ENCODE measurements at places on chromosomes 7 and 10.

- DNase-seq, result no peak
Observed at GRCh38 chr10:112678581-112678980, 231.6 kb downstream of the VTI1A start.

GRCh38 chr10:120607710-120608703 is 151.0 kb downstream of the PLPP4 start:
- no peak for DNase-seq

DNA sequence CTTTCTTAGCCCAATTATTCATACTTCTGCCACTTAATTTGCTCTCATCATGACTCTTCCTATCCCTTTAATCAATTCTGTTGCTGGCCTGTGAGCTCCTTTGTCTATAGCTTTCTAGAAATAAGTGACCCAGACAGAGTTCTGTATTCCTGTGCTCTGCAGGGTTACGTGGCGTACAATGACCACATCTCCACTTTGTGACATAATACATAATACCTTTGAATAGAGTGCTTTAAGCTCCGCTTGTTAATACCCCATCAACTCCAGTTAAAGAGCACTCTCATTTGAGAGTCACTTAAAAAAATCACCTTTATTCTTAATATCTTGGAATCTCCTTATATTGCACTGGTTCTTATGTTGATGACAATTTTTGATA is 619.0 kb downstream of the PARD3 start:
- DNase-seq, result no peak

DNA sequence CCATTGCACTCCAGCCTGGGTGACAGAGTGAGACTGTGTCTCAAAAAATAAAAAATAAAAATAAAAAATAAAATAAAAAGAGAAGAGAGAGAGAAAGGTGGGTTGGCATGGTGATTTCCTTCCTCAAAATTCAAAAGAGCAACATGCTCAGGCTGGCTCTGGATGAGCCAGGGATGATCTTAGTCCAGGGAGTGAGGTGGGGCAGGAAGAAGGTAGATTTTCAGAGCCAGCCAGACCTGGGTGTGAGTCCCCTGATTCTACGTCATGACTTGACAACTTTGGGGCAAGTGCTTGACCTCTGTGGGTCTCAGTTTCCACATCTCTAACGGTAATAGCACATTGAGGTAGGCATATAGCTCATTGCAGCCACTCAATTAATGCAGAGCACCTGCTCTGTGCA is 109.4 kb upstream of the CTBP2 start:
- DNase-seq, result no peak

DNA sequence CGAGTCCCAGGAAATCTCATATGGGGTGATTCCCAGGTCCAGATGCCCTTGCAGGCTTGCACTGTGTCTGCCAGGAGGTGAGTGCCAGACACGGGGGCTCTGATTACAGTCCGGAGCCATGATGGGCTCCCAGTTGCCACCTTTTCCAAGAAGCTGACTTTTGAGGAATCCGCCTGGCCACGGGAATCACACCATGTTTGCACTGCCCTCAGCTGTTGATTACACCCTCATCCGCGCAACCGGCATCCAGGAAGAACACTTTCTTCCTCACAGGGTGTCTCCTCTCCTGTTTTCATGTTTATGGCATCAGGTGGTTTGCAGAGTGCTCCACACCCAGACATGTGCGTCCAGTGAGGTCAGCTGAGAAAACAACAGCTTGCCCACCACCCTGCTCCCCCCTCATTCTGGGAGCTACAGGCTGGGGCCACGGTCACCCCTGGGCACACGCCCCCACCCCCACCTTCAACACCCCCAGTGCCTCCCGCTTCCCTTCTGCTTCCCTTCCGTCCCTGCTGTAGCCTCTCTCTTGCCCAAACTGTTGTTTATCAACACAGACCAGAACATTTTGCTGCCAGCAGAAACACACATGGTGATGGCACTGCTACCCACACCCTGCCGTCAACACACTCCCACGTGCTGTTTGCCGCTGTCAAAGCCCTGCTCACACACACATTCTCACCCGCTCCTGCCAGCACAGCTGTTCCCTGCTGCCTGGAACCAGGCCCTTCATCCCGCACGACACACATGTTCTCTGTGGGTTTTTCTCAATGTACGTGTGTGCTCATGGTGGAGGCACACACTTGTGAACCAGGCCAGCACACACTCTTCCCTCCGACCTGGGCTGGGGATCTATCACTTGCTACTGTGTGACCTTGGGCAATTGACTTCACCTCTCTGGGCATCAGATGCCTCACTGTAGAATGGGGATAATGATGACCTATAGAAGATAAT is 35.8 kb downstream of the DDIT4 start:
- DNase-seq, result no peak

- DNase-seq, result no peak
Observed at GRCh38 chr7:22629056-22629455, 97.9 kb upstream of the IL6 start.

GRCh38 chr10:67760272-67760671 is 64.3 kb upstream of the CTNNA3 start:
- no peak for DNase-seq

- no peak for DNase-seq
Observed at GRCh38 chr7:41156268-41156667, 546.6 kb downstream of the INHBA start.

DNA sequence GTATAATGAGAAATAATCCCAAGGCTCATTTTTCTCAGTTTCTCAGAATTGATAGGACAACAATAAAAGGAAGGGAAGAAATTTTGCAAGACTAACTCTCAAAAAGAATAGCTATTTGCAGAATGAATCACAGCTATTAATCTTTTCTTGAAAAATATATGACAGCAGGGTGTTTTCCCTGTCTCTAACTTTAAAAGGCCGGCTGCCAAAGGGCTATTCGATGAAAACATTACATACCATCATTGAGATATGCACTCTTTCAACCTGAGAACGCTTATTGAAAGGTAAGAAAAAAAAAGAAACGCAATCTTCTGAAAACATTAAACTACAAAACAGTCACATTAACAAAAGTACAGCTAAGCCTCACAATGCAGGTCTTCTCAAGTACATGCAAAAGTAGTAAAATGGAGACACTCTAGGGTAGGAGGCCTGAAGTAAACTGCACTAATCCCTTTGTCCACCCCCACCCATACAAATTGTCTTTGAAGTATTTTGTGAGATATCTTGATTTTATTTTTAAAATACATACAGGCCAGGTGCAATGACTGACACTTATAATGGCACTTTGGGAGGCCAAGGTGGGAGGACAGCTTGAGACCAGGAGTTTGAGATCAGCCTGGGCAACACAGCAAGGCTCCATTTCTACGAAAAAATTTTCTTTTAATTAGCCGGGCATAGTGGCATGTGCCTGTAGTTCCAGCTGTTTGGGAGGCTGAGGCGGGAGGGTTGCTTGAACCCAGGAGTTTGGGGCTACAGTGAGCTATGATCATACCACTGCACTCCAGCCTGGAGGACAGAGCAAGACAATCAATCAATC is 83.0 kb downstream of the PARD3 start:
- no peak for DNase-seq

- DNase-seq, result no peak
Observed at GRCh38 chr7:39464350-39465054, 101.7 kb upstream of the YAE1 start.

GRCh38 chr7:88111140-88111743 is 108.6 kb downstream of the SRI start:
- DNase-seq, result no peak

DNA sequence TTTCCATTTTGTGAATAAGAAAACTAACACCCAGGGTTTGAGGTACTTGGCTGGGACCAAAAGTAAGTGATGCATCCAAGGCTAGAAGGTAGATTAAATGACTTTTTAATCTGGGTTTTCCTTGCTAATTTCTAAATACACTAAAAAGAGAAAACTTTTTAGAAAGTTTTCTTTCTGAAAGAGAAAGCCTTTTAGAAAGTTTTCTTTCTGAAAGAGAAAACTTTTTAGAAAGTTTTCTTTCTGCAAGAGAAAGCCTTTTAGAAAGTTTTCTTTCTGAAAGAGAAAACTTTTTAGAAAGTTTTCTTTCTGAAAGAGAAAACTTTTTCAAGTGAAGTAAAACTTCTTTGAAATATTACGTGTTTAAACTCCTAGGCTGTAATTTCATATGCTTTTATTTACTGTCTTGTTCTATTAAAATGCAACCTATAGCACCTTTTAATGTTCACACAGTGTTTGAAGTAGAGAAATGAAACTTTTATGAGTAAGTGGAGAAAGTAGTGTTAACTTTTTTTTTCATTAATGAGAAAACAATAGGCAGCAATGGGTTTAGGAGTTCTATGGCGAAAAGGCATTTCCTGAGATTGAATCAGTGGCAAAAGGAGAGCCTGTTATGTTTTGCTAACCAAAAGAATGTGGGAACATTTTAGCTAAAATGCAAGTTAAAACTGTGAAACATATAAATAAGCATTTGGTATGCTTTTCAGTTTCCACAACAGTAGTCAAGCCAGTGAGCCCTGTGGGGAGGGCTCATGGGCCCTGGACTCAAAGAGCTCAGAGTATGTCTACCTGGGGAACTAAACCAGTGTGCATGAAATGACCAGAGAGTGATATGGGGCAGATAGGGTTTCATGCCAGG is 103.7 kb downstream of the RBM20 start:
- no peak for DNase-seq

- peak; percentile 76 for DNase-seq
Observed at GRCh38 chr10:100986952-100987684, at the start of the genes MRPL43 and TWNK. Gene MRPL43, minus strand, starts transcription at chr10:100987497. Its CDS starts 54 bp downstream, at chr10:100987443. Gene TWNK, plus strand, starts transcription at chr10:100987543. Its CDS starts 668 bp downstream, at chr10:100988211.

- DNase-seq, result no peak
Observed at GRCh38 chr7:142314281-142314680, 56.4 kb upstream of the PRSS58 start.

DNA sequence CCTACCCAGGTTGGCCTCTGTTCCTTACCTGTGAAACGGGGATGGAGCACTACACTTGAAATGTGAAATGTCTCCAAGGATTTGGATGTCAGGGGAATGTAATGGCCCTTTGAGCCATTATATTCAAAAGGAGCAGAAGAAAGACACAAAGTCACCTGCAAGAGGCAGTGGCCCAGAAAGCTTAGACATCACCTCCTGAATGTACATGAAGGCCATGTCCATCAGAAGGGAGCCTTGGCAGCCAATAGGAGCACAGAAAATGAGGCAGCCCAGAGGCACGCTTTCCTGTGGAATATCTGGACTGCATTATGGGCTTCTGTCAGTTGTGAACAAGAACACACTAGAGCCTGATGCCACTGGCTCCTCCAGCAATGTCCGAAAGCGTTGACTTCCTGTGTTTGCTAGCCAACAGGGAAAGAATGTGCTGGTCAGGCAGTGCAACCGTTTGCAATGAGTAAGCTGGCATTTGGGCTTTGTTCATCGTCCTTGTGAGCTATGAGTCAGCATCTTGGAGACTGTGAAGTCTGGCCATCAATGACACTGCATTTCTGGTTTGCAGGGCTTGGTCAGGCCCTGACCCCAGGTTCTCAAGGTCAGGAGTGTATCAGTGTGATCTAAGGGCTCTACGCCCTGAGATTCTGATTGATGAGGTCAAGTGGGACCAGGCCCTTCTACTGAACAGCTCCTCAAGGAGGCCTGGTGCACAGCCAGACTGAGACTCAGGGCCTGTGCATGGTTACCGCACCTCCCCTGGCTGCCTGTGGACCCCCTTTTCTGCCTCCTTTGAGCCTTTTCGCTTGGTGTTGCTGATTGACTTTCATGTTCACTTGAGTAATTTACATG is 222.4 kb downstream of the RPS24 start:
- DNase-seq, result no peak

GRCh38 chr10:103893817-103894216 is 24.2 kb downstream of the STN1 start:
- no peak for DNase-seq

- DNase-seq, result no peak
Observed at GRCh38 chr10:20616056-20616671, 280.9 kb downstream of the NEBL start.

GRCh38 chr10:663831-664251 is 25.6 kb downstream of the DIP2C start:
- DNase-seq, result no peak

DNA sequence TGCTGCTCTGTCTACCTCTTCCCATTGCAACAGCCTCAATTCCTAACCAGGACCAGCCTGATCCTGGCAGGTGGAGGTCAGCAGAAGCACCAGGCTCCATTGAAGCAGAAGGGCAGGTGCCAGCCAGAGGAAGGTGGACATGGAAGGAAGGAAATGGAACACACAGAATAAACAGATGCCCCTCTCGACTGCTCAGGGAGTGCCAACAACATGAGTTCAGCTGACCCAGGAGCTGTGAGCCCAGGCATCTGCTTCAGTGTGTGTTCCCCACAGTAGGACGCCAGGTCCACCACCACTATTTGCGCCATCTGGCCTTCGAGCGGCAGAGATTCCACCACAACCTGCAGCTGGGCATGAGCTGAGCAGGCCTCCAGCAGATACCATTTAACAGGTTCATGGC is 56.7 kb downstream of the GPAM start:
- no peak for DNase-seq

DNA sequence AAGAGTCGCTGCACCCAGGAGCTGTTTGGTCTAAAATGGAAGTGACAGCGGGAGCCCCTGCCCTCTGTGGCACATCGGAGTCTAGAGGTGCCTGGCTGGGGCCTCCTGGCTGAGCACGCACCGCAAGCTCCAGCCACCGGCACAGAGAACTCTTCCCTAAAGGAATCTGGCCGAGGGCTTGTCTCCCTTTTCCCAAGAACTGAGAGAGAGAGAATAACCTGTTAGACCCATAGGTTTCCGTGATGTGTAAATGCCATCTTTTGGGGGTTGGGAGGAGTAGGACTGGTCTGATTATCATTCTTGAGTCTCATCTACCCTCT is 47.3 kb downstream of the PROSER2 start:
- no peak for DNase-seq

- DNase-seq, result no peak
Observed at GRCh38 chr10:78806681-78807221, 262.0 kb upstream of the ZMIZ1 start.

GRCh38 chr10:67284589-67284988 is 358.8 kb downstream of the LRRTM3 start:
- DNase-seq, result no peak

GRCh38 chr10:9451211-9451773 is 1396.8 kb downstream of the GATA3 start:
- DNase-seq, result no peak

GRCh38 chr7:148084138-148084537 is 506.4 kb upstream of the C7orf33 start:
- DNase-seq, result no peak

GRCh38 chr7:147774461-147774860 is 816.1 kb upstream of the C7orf33 start:
- DNase-seq, result no peak

- no peak for DNase-seq
Observed at GRCh38 chr7:74233655-74234285, 20.4 kb downstream of the RFC2 start.

DNA sequence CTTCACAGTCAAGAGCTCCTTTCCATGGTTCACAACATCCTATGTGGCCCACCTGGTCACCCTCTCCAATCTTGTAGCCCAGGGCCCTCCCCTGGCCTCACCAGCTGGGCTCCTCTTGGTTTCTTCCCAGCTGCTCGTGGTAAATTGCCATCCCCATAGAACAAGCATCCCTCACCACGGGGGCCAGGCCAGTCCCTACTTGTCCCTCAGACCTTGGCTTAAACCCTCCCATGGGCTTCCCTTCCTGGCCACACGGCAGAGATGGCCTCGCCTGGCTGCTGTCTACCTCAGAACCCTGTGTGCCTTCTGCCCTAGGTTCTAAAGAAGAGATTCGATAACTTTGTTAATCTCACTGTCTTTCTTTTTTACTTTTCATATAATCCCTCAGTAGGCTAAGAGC is 153.3 kb upstream of the TCERG1L start:
- no peak for DNase-seq

- DNase-seq, result no peak
Observed at GRCh38 chr7:2131800-2132199, 100.9 kb downstream of the MAD1L1 start.
